ENCODE measurements at places on chromosomes 1 and 21. TPM values are rescaled to one million over a fixed set of nuclear protein-coding genes. Genes with fewer than 3 reads are reported as not detected.
A peak's percentile ranks its signal among the peaks of the same experiment; 100 is the strongest.

DNA sequence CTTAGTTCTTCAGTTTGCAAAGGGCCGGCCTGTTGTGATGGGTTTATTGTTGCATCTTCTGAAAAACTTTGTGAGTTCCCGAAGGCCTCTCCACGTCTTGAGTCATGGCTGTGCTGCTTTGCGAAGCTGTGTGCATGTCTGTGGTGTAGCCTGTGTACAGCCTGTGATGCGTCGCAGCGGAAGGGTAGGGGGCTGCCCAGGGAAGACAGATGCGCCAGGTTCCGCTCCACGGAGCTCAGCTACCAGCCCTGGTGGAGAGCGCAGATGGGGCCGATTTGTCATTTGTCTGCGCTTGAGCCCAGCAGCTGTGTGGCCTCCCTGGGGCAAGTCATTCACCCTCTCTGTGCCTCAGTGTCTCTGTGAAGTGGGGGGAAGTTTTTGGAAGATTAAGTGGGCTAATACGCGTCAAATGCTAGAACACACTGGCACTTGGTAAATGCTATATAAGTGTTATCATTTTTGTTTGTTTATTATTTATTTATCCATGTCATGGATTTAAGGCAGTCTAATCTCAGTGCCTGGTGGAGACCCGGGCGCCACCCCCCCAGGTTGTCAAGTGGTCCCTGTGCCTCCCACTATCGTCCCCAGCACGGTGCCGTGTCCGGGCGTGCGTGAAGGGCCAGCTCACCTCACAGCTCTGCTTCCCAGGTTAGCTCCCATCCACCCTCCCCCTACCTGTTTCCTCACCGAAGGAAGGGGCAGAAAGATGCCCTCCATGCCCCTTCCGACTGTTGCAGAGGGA is 8.4 kb downstream of the PDE9A start:
- no peak for DNase-seq

- DNase-seq, result no peak
Observed at GRCh38 chr1:227454686-227455085, 108.7 kb upstream of the ZNF678 start.

GRCh38 chr21:39788383-39788782 is 43.4 kb downstream of the IGSF5 start:
- DNase-seq, result peak; percentile 71

DNA sequence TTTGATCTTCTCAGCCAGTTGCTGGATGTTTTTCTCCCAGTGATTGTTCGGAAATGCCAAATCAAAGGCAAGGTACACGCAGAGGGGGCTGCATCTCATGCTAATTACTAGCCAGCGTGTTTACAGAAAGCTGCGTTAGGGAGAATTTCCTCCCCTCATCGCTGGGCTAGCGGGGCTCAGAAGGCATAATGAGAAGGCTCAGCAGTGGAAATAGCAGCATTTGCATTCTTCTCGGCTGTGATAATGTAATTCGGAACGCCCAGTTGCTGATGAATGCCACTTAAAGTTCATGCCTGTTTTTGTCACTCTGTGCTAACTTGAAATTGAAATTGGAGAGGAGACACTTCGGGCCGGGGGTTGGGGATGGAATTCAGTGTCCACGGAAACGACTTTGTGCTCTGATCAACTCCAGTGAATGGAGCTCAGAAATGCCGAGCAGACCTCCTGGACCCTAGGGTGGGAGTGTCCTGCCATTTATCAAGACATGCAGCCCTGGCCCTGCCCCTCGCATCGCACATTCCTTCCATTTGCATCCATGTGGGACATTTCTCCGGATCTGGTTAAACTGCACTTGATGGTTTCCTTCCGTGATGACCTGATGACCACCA is 313.4 kb upstream of the C1orf174 start:
- no peak for DNase-seq

- no peak for DNase-seq
Observed at GRCh38 chr21:36450511-36450910, 29.4 kb downstream of the CLDN14 start.

PLEKHA6 gene
- 71.5 TPM for total RNA-seq

PTTG1IP gene
- 221 TPM for total RNA-seq

GRCh38 chr1:26862781-26863684 is at the start of gene SFN:
Gene SFN, plus strand, starts transcription at chr1:26863149. Its CDS starts 64 bp downstream, at chr1:26863213.
- DNase-seq, result no peak

KRTAP13-2 gene
- total RNA-seq, result not detected

DNA sequence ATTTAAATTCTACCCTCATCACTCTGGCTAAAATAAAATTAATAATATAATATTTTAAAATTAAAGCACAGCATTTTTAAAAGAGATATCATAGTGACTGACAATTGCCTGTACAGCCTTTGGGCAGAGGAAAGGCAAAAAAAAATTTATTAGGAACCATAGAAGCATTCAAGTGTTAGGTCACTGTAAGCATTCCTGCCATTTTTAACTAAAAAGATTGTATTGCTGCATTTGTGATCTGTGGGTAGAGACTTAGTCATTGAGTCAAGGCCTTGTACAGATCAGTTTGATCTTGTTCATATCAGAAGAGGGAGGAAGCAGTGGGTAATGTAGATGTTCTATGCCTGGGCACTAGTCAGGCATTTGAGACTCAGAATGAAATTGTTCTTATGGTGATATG is 109.9 kb downstream of the LYPLAL1 start:
- no peak for DNase-seq

DNA sequence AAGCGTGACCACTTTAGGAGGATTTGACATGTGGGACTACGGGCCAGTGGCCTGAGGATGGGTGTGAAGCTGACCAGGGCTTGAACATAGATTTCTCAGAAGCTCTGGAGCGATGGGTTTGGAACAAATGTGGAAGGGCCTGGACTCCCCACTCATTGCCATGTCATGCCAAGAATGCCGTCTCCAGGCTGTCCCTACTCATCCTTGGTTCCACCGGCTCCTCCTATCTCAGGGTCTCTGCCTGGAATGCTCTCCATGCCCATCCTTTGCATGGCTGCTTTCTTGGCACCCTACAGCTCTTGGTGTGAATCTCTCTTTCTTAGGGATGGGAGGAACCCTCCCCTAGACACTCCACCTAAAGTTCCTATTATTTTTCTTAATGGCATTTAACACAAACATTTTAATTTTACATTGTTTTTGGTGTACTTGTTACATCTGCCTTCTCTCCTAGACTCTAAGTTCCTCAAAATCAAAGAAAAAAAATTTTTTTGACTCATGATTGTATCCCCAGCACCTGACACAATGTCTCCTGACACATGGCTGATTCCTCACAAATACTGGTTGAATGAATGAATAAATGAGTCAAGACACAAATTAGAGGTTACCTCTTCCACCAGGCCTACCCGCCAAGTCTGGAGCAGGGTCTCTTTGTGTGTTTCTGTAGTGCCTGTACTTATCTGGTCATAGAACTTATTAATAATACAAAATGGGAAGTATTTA is 114.5 kb downstream of the OMA1 start:
- DNase-seq, result no peak

GRCh38 chr21:15124731-15125130 is 59.9 kb upstream of the NRIP1 start:
- DNase-seq, result no peak

KCNE2 gene
- total RNA-seq, result 0.55 TPM

GUCA2A gene
- not detected for total RNA-seq

ENAH gene
- total RNA-seq, result 213 TPM

DNA sequence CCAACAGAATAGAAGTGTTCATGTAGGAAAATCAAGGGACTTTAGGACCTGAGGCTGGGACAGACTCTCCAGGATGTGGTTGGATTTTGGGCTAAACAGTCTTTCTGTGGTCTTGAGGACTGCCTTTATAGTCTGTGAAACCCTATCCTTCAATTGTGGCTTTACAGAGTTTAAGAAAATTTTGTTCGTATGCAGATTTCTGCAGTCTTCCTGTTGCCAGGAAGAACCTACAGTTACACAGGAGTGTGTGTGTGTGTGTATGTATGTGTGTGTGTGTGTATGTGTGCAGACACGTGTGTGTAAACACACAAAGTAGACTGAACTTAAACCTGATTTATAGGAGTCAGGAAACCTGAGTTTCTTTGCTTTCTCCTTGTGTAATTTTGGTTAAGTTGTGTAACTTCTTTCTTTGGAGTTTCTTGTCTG is 22.8 kb downstream of the NEK7 start:
- no peak for DNase-seq

DNA sequence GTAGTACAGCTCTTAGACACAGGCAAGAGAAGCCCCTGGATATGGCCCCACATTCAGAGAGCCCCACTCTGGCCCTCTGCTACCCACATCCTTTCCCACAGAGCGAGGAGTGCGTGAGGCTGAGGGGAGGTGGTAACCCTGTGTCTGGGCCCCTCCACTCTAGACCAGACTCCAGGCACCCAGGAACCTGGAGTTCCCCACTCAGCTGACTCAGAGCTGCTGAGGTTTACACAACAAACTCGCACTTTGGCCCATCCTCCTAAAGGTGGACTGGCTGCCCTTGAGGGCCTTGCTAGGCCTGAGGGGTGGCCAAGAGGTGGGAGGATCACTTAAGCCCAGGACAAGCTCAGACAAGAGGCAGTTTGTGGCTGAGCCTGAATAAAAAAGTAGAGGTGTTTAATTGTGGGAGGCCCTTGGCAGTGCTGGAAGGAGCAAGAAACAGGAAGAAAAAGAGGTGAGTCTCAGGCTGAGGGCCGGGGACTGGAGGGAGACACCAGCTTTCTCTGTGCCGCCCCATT is 10.7 kb downstream of the MR1 start:
- DNase-seq, result no peak

GRCh38 chr1:90671741-90672140 is 45.4 kb downstream of the BARHL2 start:
- DNase-seq, result no peak

GRCh38 chr1:68218490-68218889 is 13.8 kb downstream of the WLS start:
- no peak for DNase-seq

- DNase-seq, result no peak
Observed at GRCh38 chr1:39397487-39397886, 93.9 kb upstream of the BMP8A start.

- no peak for DNase-seq
Observed at GRCh38 chr1:7454052-7454815, 316.9 kb upstream of the VAMP3 start.

DNA sequence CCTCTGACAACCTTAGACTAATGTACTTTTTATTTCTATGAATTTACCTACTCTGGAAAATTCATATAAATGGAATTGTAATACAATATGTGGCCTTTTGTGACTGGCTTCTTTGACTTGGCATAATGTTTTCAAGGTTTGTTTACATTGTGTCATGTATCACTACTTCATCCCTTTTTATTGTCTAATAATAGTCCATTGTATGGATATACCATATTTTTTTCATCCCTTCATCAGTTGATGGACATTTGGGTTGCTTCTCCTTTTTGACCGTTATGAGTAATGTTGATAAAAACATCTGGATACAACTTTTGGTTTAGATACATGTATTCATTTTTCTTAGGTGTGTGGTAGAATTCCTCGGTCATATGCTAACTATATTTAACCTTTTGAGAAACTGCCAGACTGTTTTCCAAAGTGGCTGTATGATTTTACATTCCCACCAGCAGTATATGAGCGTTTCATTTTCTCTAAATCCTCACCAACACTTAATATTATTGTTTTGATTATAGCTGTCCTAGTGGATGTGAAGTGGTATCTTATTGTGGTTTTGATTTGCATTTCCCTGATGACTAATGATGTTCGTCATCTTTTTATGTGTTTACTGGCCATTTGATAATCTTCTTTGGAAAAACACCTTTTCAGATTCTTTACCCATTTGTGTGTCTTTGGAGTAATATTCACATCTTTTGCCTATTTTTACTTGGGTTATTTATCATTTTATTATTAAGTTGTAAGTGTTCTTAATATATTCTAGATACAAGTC is 3.5 kb downstream of the RO60 start:
- DNase-seq, result no peak

GRCh38 chr1:230587061-230587460 is 55.2 kb upstream of the COG2 start:
- no peak for DNase-seq

DNA sequence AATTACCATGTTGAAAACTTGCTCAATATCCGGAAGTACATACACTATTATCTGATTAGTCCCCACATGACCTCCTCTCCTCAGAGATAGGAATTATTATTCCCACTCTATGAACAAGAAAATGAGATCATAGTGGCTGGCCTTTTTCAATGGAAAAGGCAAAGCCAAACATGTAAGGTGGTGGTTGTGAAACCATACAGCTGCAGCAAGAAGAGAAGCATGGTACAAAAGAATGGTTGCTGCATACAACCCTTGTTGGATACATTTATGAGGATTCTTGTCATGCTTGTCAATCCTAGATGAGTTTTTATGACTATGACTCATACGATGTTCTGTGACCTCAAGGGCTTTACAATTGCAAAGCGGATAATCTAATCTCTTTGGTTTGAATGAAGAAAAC is 514.7 kb downstream of the PLPP3 start:
- DNase-seq, result no peak

CYYR1 gene
- total RNA-seq, result 27.5 TPM

DNA sequence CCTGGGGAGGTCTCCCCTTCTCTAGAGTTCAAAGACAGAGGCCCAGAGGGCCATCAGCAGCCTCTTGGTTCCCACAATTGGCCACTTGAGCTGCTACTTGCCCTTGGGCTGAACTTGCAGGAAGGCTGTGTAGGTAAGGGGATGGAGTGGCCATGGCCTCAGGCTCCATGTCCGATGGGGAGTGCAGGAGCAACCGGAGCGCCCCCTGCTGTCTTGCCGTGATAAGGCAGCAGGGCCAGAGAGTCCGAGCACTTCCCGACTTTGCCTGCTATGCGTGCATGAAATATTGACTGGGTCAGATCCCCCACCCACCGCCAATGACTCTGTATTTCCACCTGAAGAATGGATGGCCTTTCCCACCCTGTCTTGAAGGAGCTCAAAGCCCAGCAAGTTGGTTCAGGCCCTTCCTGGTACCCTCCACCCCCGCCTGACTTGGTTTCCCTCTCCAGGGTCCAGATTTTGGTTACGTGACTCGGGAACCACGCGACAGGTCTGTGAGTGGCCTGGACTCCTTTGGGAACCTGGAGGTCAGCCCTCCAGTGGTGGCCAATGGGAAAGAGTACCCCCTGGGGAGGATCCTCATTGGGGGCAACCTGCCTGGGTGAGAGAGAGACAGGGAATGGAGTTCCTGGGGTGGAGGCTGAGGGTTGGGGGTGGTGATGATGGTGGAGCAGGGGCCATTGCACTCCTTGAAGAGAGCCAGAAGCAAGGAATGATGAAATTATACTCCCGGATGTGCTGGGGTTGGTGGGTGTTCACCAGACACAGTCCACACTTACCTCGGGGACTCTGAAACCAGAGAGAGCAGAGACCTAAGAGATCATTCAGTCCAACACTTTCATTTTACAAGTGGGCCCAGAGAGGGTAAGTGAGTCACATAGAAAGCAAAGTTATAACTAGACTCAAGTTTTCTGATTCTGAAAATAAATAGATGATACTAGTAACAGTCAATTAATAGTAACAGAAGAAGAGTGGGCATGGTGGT is 25.6 kb downstream of the PADI3 start:
- DNase-seq, result peak; percentile 47

Data from progenitor cell of endocrine pancreas (in vitro differentiated cells).